ENCODE measurements at places on chromosomes 1 and 21. TPM values are rescaled to one million over a fixed set of nuclear protein-coding genes. Genes with fewer than 3 reads are reported as not detected.

RNF19B gene
- 12.1 TPM for total RNA-seq

SPRR1B gene
- not detected for total RNA-seq

PDZK1 gene
- 0.38 TPM for total RNA-seq

PRR9 gene
- not detected for total RNA-seq

VANGL1 gene
- 7.6 TPM for total RNA-seq

DYNLT4 gene
- total RNA-seq: not detected

S100A5 gene
- total RNA-seq: not detected

ECM1 gene
- 13.8 TPM for total RNA-seq

All from regular cardiac myocyte (primary cell).